ENCODE measurements at places on chromosomes 6 and 20.

- no peak for DNase-seq
These were observed 27.8 kb downstream of the FYN start for GRCh38 chr6:111845441-111845871.

DNA sequence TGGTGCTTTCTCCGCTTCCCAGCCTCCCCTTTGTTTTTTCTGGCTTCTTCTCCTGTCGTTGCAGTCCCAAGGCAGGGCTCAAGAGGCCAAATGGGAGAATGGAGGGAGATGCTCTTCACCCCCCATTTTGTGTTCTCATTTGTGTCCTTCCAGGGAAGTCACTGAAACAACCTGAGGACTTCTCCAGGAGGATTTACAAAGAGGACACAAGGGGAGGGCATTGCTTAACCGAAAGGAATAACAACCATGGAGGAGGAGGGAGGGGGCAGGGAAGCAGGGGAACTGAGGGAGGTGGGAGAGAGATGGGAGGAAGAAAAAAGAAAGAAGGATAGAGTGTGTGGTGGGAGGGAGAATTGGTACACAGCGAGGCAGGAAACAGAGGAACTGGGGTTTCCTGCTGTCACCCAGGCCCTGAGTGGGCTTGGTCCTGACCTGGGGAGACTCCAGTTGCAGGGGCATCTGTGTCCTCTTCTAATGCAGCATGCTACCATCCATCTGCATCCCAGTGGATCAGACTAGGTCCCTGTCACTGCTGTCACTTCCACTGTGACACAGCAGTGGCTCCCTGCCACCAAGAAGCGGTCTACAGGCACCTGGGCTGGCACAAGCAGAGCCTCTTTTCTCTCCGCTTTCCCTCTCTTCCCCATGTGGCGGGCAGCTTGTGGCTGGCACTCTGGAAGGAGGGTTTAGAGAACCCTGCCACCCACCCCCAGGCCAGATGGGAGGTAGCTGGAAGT is 17.1 kb upstream of the MLN start:
- no peak for DNase-seq

DNA sequence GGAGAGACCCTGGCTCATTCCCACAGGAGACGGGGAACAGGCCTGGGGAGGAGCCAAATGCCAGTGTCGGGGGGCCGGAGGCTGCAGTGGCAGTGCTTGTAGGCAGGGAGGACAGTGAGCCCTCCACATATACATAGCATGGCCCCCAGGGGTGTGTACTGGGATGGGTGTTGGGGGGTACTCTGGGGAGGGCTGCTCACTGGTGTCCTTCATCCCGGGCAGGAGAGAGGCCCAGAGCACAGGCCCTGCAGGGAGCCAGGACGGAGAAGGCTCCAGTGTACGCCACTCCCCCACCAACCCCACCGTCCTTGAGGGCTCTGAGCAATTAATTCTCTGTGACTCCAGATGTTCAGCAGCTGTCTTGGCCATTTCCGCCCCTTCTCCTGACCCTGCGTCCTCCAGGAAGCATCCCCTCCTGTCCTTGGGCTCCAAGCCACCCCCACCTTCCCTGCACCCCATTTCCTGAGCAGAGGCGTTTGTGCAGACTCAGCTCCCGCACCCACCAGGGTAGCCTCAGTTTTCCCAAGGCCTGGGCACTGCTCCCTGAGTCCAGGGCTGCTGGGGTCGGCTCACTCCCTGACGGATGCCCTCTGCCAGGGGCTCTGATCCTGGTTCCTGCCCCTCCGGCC is 3.4 kb upstream of the ABHD16B start:
- DNase-seq = no peak

- no peak for DNase-seq
These were observed 125.3 kb downstream of the MAP7 start for GRCh38 chr6:136424901-136425300.

DNA sequence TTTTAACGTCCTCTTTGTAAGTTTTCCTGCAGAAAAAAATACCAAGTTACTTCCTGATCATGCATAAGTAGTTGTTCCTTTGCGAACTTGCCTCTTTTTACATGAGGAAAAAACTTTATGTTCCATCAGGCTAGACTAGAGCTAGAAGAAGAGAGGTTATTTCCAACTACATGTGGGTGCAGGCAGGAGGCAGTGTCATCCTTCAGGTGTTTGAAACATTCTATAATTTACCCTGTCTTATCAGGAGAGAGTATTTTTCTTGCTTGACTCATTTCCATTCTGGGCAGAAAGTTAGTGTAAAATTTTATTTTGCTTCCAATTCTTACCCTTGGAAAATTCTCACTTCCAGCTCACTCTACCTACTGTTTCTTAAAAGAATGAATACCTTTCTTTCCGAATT is 28.5 kb upstream of the EPHA7 start:
- no peak for DNase-seq

- DNase-seq = no peak
These were observed 2.1 kb upstream of the PTCHD4 start for GRCh38 chr6:48113130-48113529.

All from urinary bladder (tissue), 4 donors.